ENCODE measurements at places on chromosomes 16 and 17.

GRCh38 chr17:56347639-56348038, 194.4 kb downstream of the ANKFN1 start:
- DNase-seq = no peak

GRCh38 chr17:60153606-60154390, 4.0 kb downstream of the CA4 start:
- no peak for DNase-seq

- DNase-seq = no peak
Observed at GRCh38 chr16:27531186-27531585, 18.5 kb downstream of the GTF3C1 start.

DNA sequence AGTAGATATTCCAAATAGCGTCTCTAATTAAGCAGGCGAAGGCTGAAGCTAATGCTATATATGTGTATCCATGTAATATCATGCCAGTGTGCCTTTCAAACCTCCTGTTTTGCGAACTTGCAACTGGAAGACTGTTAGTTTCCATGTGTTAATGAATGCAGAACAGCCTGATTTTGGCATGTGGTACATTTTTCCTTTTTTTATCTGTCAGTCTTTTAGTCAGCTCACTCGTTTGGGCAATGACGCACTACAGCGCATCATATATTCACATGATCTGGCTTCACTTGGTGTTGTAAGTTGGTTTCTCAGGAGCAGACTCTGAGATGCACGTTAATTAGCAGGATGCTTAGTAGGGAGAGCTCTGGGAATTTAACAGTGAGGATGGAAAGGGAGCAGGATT, 210.4 kb upstream of the CA10 start:
- DNase-seq = no peak

DNA sequence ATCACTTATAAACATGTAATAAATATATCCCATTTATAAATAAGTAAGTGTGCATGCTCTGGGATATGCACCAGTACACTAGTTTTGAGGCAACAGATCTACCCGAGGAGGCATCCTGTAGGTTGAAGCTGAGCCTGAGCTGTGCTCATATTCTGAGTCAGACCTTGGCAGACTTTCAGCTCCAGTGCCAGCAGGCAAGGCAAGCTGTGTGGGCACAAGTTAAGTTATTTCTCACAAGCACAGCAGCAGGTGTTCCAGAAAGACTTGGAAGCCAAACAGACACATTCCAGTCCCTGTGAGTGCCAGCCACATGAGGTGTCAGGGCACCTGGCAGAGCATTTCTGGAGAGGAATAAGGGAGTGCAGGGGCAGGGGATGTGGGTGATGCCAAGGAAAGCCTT, 1.3 kb upstream of the CLEC19A start:
- DNase-seq = no peak

DNA sequence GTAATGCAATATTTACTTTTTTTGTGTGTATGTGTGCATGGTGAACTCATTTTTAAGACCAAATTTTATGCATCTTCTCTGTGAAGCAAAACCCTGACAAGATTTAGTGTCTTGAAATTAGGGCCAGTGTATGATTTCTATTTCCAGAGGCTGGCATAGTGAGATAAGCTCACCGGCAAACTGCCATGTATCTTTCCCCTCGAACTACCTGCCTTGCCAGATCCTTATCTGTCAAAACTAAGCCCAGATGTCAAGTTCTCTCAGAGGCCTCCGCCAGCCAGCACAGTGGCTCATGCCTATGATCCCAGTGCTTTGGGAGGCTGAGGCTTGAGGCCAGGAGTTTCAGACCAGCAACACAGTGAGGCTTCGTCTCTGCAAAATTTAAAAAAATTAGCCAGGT, 10.0 kb downstream of the USP32 start:
- no peak for DNase-seq

DNA sequence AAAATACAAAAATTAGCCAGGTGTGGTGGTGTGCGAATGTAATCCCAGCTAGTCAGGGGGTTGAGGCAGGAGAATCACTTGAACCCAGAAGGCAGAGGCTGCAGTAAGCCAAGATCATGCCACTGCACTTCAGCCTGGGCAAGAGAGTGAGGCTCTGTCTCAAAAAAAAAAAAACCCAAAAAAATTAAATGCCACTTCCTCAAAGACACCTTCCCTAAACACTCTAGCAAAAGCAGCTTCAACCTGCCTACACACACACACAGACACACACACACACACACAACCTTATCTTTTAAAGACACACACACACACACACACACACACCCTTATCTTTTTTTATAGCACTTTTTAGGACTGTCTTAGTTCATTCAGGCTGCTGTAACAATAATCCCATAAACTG, 201.7 kb upstream of the PSMD7 start:
- no peak for DNase-seq

- DNase-seq = no peak
Observed at GRCh38 chr16:75459691-75460090, 4.8 kb downstream of the TMEM170A start.
